LoVo (cell line): ENCODE measurements at places on chromosomes 2 and 18.

- DNase-seq: no peak
Observed at GRCh38 chr18:32902568-32903330, 129.9 kb upstream of the KLHL14 start.

DNA sequence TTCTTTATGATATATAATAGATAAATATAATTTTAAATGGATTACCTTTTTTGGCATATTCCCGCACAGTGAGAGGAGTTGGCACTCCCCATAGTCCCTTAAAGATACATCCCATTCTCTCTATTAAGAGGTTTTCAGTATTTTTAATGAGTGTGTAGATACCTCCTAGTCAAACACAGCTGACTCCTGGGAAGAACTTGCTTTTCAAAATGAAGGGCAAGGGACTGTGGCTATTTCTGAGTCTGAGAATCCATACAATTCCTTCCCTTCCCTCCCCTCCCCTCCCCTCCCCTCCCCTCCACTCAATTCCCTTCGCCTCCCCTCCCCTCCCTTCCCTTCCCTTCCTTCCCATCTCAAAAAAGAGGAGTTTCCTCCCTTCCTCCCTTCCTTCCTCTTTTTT, 93.5 kb downstream of the PRPF40A start:
- DNase-seq: no peak

- DNase-seq: no peak
Observed at GRCh38 chr2:29114946-29115609, at the start of gene CLIP4. TSS of gene CLIP4 (plus strand) at chr2:29115415. CDS start at chr2:29121389, 5,974 bp downstream.

DNA sequence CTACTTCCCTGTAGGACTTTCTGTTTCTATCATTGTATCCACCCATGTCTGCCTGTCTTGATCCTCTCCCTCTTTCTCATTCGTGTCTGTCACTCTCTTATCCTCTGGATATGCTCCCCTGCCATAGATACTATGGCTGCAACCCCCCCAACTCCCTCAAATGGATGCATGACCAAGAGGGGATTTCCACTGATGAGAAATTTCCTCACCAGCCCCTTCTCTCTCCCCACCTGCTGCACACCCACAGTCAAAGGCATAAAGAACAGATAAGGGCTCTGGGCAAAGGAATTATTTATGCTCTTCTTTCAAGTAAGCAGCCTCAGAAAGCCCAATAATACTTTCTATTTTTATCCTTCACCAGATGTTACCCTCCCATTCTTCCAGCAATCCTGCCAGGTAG, 121.3 kb downstream of the FOXI3 start:
- DNase-seq: no peak

- DNase-seq: no peak
Observed at GRCh38 chr2:122007577-122007976, 252.1 kb downstream of the TSN start.

- no peak for DNase-seq
Observed at GRCh38 chr2:25301453-25302352, 40.0 kb downstream of the DNMT3A start.

- no peak for DNase-seq
Observed at GRCh38 chr2:207394203-207394781, 135.5 kb upstream of the CREB1 start.

GRCh38 chr2:20609995-20610357, 40.9 kb downstream of the HS1BP3 start:
- no peak for DNase-seq

DNA sequence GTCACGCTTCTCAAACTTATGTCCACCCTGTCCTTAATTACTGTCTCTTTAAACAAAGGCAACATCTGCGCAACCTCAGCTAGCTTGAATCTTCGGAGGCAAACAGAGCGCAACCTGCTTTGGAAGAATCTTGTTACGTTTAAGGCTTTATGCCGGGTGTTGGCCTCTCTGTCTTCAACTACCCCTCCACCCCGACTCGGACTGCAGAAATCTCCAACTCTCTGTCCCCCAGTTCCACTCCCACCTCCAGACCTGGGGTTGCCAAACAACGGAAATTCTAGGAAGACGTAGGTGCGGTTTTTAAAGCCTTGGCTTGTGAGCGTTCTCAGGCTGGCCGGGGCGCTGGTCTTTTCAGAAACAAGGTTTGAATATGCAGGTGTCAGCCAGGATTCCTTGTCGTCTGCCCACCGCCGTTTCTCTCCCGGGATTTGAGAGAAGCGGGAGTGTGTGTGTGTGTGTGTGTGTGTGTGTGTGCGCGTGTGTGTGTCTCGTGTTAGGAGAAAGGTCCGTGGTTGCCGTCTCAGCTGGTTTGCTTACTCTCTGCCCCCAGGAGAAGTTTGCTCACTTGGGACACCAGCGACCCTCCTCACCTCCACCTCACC, 1.1 kb upstream of the ONECUT2 start:
- peak; percentile 11 for DNase-seq

DNA sequence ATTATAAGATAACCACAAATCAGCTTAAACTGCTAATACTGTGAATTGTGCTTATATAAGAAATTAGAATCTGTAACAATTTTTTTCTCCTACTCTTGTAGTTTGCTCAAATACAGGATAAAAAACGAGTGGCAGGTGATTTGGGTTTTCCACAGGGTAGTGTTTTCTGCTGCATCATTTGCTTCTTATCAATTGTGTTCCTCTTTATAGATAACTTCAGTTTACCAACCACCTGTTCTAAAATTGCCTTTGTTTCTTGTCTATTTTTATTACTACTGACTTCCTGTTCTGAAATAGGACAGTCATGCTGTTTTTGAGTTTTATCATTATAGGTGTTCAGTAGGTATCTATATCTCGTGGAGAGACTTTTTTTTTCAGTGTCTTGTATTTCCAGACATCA, 56.9 kb downstream of the MFSD6 start:
- no peak for DNase-seq

DNA sequence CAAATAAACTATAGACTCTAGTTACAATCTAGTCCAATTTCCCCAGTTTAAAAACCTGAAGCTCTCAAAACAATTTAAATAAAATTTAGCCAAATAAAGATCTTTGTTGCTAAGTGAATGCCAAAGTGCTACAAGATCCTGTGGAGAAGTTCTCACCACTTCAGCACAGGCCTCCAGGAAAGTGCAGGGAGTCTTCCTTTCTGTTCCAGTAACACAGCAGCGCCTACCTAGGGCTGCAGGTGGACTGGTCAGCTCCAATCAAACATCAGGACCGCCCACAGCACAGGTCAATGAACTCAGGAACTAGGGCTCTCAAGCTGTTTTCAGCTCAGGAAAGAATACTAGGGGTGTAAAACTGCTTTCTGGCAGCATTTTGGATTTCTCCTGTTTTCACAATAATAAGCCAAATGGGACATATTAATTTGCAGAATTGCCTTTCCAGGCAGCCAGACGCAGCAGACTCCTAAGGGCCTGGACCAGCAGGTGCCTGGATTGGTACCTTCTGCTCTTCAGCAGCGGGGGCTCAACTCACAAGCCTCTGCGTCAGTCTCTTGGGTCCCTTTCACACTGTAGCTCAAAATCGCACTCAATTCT, 1.5 kb downstream of the FAM110C start:
- no peak for DNase-seq

GRCh38 chr18:42157420-42157819, 202.4 kb downstream of the PIK3C3 start:
- DNase-seq: no peak

- no peak for DNase-seq
Observed at GRCh38 chr2:25132299-25132635, 36.1 kb downstream of the POMC start.

GRCh38 chr2:241108271-241109209, 6.5 kb upstream of the MTERF4 start:
- DNase-seq: no peak

GRCh38 chr2:67489396-67489795, 92.3 kb downstream of the ETAA1 start:
- DNase-seq: no peak
